ENCODE measurements at places on chromosomes 6 and 20. TPM values are rescaled to one million over a fixed set of nuclear protein-coding genes. Genes with fewer than 3 reads are reported as not detected.

The SLC35F1 gene
- total RNA-seq, result not detected

DNA sequence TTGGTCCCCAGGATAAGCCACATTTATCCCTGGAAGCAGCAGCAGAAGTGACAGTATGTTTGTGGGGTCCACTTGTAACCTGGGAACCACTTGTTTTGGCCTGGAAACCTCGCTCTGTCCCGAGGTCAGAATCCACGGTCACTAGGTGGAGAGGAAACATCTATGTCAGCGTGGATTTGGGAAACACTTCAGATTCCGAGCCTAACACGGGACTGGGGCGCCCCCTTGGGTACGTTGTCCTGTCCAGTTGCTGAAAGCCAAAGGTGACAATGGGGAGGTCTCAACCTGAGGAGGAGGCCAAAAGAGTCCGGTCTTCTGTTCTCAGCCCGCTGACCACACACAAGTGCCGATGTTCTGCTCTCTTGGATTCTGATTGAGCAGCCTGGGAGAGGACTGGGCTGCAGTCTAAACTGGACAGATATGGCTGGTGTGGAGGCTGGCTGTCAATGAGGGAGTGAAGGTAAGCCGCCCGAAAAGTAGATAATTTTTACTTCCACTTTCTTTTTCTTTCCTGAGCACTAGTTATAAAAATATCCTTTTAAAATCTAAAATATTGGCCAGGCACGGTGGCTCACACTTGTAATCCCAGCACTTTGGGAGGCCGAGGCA, 4.9 kb upstream of the ZFP57 start:
- no peaks in the 10 kb centered on the region for H3K36me3 ChIP-seq
- H3K4me1 ChIP-seq, result no peaks in the 10 kb centered on the region
- no peak overlapping the region for H3K4me3 ChIP-seq
- no peak for DNase-seq
- no peaks in the 10 kb centered on the region for H3K27me3 ChIP-seq

DNA sequence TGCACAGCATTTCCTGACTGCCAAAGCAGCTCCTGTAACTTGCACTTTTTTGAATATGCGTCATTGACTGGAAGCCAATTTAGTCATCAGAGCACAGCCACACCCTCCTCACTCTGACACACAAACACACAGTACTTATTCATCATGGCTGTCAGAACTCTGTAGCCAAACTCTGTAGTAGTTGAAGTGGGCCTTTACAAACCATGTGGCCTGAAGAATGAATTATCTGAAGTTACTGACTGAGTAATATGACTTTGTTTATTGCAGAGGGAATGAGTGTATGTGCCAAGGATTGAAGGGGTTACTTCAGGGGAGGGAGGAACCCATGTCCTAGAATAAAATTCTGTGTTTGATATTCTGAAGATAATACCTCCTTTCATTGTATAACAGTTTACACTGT, 102.7 kb downstream of the FIG4 start:
- peak; percentile 98 for DNase-seq
- H3K4me3 ChIP-seq, result no peak overlapping the region
- H3K36me3 ChIP-seq, result no peaks in the 10 kb centered on the region
- no peak overlapping the region for H3K27ac ChIP-seq
- no peaks in the 10 kb centered on the region for H3K27me3 ChIP-seq

DNA sequence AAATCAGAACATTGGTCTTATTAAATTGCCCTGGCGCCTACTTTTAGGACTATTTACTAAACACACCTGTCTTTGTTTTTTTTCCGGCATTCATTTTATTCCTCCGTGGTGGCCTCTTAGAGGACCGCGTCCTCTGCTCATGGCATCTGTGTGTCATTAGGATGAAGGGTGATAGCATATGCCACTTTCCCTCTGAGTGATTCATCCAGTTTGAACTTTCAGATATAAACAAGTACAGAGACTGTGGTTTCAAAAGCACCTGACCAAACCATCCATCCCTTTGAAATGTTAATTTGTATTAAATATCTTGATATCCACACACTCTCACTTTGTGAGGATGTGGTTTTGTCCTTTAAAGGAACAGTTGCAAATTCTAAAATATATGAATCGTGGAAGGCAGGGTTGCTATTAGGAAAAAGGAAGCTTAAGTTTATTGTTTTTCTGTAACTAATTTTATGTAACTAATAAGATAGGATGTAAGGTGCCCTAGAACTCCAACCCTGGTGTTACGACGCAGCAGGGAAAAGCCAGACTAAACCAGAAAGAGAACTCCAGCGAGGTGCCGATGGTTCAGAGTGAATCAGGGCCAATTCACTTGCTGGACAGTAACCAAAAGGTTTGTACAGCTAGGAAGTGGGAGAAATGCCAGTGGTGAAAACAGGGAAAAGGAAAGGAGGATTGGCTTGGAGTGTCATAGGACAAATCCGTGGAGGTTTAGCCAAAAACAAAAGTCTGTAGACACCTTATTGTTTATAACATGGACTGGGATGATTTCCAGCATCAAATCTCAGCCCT, 98.7 kb downstream of the SHLD1 start:
- no peak overlapping the region for H3K4me3 ChIP-seq
- H3K4me1 ChIP-seq, result peaks cover 4% of the 10 kb centered on the region
- no peaks in the 10 kb centered on the region for H3K36me3 ChIP-seq
- peak; percentile 75 for DNase-seq
- no peak overlapping the region for H3K27ac ChIP-seq

DNA sequence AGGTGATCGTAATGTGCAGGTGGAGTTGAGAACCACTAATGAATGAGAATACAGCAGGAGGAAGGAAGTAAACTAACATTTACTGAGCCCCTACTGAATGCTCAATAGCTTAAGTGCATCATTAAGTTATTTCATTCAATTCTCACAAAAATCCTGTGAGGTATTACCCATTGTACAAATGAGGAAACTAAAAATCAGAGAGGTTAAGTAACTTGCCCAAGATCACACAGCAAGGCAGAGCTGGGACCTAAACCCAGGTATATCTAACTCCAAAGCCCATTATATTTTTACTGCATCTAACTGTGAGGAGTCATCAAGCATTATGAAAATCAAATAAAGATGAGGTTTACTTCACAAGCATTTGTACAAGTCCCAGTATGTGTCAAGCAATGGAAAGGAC, 35.3 kb downstream of the CPNE5 start:
- no peak overlapping the region for H3K4me3 ChIP-seq
- no peaks in the 10 kb centered on the region for H3K4me1 ChIP-seq
- H3K27ac ChIP-seq, result no peak overlapping the region
- H3K27me3 ChIP-seq, result peaks cover 59% of the 10 kb centered on the region
- no peak for DNase-seq

DNA sequence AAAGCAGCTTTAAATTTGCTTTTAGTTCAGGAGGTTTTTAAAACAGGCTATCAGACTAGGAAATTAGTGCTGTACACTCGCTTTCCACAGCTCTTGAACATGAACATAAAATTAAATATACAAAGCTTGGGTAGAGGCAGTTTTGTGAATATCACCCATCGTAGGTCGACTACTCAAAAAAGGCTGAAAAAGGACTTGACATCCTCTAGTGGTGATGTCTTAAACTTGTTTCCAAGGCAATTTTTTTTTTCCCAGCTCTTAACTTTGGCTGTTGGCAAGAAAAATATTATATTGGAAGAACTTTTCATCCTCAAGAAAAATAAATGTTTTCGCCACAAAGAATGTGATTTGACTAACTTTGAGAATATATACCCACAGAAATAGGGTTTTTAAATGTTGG, 2.9 kb downstream of the MAP7 start:
- DNase-seq, result peak; percentile 63
- H3K27ac ChIP-seq, result no peak overlapping the region
- H3K4me1 ChIP-seq, result peaks cover 3% of the 10 kb centered on the region
- H3K4me3 ChIP-seq, result no peak overlapping the region
- no peaks in the 10 kb centered on the region for H3K36me3 ChIP-seq
- peaks cover 42% of the 10 kb centered on the region for H3K27me3 ChIP-seq

The CFAP61 gene
- under 0.01 TPM for total RNA-seq

DNA sequence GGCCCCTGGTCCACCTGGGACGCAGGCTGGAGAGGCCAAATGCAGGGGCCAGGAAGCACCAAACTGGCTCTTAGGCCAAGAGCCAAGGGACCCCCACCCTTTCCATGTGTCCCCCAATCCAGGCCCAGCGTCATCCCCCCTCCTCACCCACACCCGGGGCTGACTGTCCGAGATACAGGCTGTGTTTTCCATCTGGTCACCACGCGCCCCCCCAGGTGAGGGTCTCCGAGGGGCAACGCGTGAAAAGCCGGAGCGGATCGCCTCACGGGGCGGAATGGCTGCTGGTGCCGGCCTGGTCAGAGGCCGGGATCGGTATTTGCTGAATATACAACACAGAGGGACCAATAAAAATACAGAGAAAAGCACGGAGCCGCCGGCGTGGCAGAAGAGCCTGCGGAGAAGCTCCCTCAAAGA, 5.2 kb upstream of the ABHD16B start:
- H3K36me3 ChIP-seq, result no peaks in the 10 kb centered on the region
- H3K4me1 ChIP-seq, result peaks cover 27% of the 10 kb centered on the region
- H3K4me3 ChIP-seq, result no peak overlapping the region
- DNase-seq, result no peak
- no peaks in the 10 kb centered on the region for H3K27me3 ChIP-seq

GRCh38 chr6:144582939-144583613, 297.9 kb downstream of the UTRN start:
- no peak overlapping the region for H3K27ac ChIP-seq
- peaks cover 4% of the 10 kb centered on the region for H3K4me1 ChIP-seq
- peak; percentile 30 for DNase-seq
- no peaks in the 10 kb centered on the region for H3K36me3 ChIP-seq

The MUC22 gene
- total RNA-seq, result not detected

DNA sequence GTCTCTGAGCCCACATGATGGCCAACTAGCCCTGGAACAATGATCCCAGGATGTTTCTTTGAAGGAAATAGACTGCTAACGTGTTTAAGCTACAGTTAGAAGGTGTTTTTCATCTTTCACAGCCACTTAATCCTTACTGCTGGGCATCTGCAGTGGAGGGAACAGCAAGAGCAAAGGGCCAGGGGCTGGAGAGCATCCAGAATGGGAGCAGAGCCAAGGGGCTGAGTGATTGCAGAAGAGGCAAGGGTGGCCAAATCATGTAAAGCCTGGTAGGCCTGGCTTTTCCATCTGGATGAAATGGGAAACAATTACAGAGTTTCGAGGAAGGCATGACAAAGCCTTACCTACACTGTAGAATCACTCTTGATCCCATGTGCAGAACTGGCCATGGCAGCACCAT, 18.7 kb upstream of the LAMP5 start:
- peaks cover 8% of the 10 kb centered on the region for H3K27me3 ChIP-seq
- no peak overlapping the region for H3K27ac ChIP-seq
- DNase-seq, result no peak
- no peaks in the 10 kb centered on the region for H3K4me1 ChIP-seq

DNA sequence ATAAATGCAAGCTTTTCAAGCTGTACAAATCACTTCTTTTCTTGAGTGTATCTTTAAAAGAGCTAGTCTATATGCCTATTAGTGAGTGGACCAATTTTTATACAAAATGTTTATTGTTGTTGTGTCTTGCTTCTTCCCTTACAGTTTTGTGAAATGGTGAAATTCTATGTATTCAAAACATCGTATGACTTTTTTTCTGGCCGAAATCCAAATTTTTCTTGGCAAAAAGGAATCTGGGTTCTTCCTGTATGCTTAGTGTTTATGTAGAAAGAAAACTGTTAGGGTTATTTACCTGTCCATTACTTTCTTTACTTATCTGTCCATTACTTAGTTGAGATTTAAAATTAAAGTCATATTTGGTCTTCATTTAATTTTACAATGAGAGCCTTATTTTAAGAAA, 153.9 kb downstream of the MMS22L start:
- DNase-seq, result no peak
- H3K4me1 ChIP-seq, result no peaks in the 10 kb centered on the region
- H3K27me3 ChIP-seq, result no peaks in the 10 kb centered on the region
- no peak overlapping the region for H3K27ac ChIP-seq

The SRSF12 gene
- total RNA-seq, result 0.36 TPM

DNA sequence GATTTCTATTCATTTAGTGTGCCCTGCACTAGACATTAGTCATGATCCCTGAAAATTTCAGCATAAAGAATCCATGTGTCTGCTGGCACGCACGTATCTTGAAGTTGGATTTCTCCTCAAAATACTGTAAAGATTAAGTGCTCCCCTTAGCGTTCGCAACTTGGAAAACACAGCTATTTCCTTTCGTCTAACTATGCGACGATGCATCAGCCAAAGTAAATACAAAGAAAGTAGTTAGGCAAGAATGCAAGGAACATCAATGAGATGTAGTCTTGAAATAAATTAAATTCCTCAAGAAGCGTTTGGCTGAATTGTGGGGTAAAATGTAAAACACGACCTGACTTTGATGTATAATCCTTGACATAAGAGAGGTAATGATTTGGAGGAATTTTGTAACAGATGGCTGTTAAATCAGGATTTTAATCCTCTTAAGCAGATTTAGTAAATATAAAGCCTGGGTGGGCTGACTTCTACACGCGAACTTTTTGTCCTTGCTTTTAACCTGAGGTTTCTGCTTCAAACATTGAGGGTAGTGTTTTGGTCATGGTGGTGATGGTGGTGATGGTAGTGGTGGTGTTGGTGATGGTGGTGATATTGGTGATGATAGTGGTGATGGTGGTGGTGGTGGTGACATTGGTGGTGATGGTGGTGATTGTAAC, 88.2 kb downstream of the FOXF2 start:
- no peak overlapping the region for H3K4me3 ChIP-seq
- H3K4me1 ChIP-seq, result peaks cover 22% of the 10 kb centered on the region
- H3K27me3 ChIP-seq, result no peaks in the 10 kb centered on the region
- peak overlapping the region; percentile 23 for H3K27ac ChIP-seq
- no peaks in the 10 kb centered on the region for H3K36me3 ChIP-seq

Measured in IMR-90 (cell line).